Retinal pigment epithelial cell (primary cell): ENCODE measurements at places on chromosomes 6 and 20.

- DNase-seq, result no peak
Measured at GRCh38 chr6:154433477-154434241, 76.8 kb downstream of the CNKSR3 start.

GRCh38 chr20:16314748-16315159 lies 258.5 kb downstream of the KIF16B start:
- no peak for DNase-seq

DNA sequence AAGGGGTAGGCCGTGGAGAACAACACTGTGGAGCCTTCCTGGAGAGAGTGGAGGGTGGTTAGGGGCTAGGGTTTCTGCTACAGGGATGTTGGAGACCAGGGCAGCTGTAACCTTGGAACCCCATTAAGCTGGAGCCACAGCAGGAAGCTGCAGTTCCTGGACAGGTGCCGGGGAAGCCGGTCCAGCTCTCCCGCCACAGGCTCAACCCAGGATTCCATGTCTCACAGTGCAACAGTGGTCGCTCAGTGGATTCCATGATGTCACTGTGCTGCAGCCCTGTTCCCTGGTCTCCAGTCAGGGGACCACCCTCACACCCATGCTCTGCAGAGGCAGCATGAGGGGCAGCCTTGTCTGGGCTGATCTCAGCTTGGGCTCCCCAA lies 264.6 kb upstream of the CDYL start:
- no peak for DNase-seq

GRCh38 chr20:47521059-47521808 lies 19.5 kb downstream of the NCOA3 start:
- DNase-seq, result no peak

DNA sequence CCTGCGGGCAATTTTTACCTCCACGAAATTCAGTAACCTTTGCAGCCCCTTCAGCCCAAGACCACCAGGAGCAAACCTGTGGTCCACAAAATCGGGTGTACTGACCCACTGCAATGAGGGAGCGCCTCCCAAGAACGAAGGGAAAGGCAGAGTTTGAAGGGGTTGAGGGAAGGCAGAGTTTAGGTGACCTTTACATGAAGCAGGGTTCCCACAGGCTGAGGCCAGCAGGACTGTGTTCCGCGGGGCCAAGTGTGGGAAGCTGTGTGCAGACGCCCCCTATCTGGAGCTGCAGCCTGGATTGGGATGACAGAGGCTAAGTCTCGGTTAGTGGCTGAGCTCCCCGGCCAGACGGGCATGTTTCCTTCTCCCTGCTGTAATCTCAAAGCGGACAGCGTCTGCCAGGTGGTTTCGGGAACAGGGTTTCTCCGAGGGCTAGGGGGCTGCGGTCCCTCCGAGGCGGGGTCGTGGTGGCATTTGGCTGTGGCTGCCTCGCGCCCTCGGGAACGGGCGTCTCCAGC lies 826 bp upstream of the PYGB start:
- no peak for DNase-seq

- DNase-seq, result no peak
Measured at GRCh38 chr6:73011945-73012344, 213.4 kb downstream of the KHDC1L start.

GRCh38 chr20:64071341-64072332 lies 7.7 kb downstream of the RGS19 start:
- no peak for DNase-seq

DNA sequence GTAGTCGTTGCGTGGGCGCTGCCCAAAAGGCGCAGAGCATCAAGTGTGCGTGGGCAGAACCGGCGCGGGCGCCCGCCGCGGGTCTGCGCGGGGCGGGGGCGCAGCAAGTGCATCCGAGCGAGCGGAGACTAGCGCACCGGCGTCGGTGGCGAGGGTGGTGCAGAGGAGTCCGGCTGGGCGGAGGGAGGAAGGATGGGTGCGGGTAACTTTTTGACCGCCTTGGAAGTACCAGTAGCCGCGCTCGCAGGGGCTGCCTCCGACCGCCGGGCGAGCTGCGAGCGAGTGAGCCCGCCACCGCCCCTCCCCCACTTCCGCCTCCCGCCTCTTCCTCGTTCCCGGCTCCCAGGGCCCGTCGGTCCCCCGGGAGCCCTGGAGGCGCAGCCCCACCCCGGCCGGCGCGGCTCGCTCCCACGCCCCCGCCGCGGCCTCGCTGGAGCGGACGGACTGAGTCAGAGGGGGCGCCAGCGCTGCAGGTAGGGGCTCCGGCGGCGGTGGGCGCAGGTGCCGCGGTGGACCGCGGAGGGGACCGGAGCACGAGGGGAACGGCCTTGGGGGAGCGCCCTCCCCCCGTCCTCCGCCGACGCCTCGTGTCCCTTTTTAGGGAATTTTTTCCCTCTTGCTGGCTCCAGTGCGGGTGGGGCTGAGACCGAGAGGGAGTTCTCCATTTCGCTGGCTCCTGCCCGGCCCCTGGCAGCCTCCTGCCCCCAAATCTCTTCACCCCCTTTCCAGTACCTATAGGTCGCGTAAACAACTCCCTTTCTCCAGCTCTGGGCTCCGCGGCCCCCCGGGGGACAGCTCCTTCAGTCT lies 1.6 kb upstream of the DBNDD2 start:
- no peak for DNase-seq

- peak; percentile 72 for DNase-seq
Measured at GRCh38 chr6:7974938-7975763, 64.6 kb upstream of the TXNDC5 start.

- no peak for DNase-seq
Measured at GRCh38 chr20:38205001-38205400, 39.9 kb upstream of the TGM2 start.

DNA sequence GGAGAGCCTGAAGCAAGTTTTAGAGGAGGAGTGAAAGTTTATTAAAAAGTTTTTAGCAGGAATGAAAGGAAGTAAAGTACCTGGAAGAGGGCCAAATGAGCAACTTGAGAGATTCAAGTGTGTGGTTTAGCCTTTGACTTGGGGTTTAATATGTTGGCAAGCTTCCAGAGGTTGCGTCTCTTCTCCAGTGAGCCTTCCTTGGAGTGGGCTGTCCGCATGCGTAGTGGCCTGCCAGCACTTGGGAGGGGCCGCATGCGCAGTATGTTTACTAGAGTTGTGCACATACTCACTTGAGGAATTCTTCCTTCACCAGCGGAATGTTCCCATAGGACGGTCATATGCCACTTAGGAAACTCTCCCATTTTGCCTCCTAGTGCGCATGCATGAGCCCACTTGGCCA lies 235.2 kb downstream of the ALDH8A1 start:
- DNase-seq, result peak; percentile 50

- DNase-seq, result no peak
Measured at GRCh38 chr6:61711849-61712248, 574.2 kb downstream of the KHDRBS2 start.

DNA sequence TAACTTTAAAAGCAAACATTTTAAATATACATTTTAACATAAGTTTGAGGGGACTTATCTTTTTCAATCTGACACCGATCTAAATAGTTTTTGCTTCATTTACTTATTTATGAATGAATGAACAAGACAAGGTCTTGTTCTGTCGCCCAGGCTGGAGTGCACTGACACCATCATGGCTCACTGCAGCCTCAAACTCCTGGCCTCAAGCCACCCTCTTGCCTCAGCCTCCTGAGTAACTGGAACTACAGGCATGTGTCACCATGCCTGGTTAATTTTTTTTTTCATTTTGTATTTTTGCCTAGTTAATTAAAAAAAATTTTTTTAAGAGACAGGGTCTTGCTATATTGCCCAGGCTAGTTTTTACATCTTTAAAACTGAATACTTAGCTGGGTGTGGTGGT lies 25.4 kb downstream of the FBXO9 start:
- DNase-seq, result no peak

DNA sequence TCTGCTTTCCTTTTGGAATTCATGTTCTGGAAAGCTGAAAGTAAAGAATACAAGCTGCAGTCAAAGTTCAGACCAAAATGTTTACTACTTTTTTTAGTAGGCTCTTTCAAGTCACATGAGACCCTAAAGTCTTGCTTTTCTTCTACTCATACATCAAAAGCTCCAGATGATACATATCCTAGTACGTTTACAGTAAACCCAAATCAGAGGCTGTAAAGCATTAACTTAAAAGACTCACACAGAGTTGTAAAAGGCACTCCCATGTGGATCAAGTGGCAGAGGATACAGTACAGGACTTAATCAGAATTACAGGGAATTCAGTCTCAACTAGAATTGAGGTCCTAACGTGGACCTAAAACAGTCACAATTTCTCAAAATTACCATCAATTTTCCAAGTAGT lies 40.7 kb downstream of the STK38 start:
- no peak for DNase-seq

- DNase-seq, result no peak
Measured at GRCh38 chr20:50484271-50484976, 25.8 kb upstream of the PTPN1 start.

- peak; percentile 74 for DNase-seq
Measured at GRCh38 chr6:149094934-149095351, 222.6 kb upstream of the TAB2 start.

DNA sequence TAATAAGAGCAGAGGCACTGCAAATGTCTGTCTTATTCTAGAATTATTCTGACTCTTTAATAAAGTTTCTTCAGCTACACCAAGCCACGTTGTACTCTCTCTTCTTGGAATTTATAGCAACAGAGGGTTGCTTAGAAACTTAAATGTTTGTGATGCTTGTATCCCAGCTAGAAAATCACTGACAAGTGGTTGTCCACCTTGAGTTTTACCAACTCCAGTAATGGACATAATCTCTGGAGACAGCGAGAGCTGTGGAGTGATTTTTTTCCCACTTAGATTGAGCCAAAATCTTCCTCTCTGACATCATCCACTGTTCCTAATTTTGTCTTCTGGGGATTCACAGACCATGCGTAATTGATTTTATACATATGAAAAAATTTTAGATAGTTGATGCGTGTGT lies 8.0 kb downstream of the ECT2L start:
- no peak for DNase-seq

- DNase-seq, result no peak
Measured at GRCh38 chr20:46324960-46325703, 16.8 kb upstream of the CDH22 start.

GRCh38 chr6:123489589-123489988 lies 147.2 kb downstream of the TRDN start:
- no peak for DNase-seq

GRCh38 chr20:40280616-40281015 lies 408.4 kb downstream of the MAFB start:
- no peak for DNase-seq

GRCh38 chr20:51757226-51757625 lies 11.0 kb downstream of the ATP9A start:
- no peak for DNase-seq

DNA sequence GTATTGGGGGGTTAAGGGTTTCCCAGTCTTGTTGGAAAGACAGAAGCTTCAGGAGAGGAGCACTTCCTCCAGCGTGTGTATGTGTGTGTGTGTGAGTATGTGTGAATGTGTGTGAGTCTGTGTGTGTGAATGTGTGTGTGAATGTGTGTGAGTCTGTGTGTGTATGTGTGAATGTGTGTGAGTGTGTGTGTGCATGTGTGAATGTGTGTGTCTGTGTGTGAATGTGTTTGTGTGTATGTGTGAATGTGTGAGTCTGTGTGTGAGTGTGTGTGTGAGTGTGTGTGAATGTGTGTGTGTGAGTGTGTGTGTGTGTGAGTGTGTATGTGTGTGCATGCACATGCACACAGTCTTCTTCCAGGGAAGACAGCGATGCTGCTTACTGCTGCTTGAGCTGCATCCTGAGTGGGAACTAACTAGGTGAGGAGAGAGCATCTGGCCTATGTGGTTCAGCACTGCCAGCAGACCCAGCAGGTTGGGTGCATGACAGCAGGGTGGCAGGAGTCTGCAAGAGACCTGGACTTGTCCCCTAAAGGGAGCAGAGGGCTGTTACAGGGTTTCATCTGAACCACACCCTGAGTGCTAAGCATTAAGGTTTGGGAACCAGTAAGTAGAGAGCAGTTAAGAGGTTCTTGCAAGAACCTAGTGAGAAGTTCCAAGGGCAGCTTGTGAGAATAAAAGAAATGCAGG lies 22.7 kb upstream of the CCND3 start:
- no peak for DNase-seq

DNA sequence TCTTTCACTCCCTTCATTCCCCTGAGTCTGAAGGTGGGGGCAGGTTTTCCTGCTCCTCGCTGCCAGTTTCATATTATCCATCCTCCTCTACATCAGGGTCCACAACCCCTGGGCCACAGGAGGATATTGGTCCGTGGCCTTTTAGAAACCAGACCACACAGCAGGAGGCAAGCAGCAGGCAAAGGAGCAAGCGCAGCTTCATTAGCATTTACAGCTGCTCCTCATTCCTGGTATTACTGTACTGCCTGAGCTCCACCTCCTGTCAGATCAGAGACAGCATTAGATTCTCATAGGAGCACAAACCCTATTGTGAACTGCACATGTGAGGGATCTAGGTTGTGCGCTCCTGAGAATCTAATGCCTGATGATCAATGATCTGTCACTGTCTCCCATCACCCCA lies 380.3 kb downstream of the ARHGAP18 start:
- DNase-seq, result no peak

- DNase-seq, result no peak
Measured at GRCh38 chr6:1317302-1317815, 5.5 kb downstream of the FOXQ1 start.

GRCh38 chr6:116828983-116829382 lies at the start of gene GPRC6A:
Gene GPRC6A, minus strand, starts transcription at chr6:116829083. Its CDS starts 70 bp downstream, at chr6:116829013.
- no peak for DNase-seq

DNA sequence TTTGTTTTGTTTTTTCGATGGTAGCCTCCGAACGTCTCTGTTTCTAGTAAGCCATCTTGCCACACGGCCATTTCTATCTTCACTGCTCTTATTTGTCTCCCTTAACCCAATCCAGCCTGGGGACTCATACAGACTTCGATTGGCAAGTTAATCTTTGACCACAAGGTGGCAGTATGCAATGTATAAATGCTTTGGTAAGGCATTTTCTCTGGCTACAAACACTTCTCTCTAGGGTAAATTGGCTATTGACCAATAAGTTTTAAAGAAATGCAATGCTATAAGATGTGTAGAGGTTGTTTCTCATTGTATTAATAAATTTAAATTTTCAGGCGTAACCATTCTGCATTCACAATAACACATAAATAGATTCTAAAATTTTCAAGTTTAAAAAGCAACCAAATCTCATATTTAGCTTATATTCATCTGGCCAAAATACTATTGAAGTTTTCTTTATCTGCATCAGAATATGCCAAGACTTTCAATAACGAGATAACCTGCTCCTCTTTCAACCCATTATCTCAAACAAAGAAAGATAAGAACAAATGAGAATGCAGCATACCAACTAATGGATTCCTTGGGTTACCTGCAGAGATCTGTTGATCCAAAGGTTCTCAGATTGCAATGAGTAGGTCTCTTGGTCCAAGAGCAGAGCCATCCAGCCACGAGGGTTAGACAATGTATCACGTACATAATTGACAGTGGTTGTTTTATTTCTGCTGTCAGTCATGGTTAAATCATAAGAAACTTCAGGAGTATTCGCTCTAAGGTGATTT lies 231.9 kb downstream of the PKHD1 start:
- peak; percentile 27 for DNase-seq

- peak; percentile 73 for DNase-seq
Measured at GRCh38 chr6:6875818-6876470, 231.8 kb upstream of the RREB1 start.
